Karpas-422 (cell line): ENCODE measurements at places on chromosomes 16 and 17.

GRCh38 chr17:45077643-45078042 lies 16.5 kb downstream of the NMT1 start:
- no peak for DNase-seq

- DNase-seq: no peak
Measured at GRCh38 chr16:29994600-29995323, 655 bp downstream of the HIRIP3 start.

- no peak for DNase-seq
Measured at GRCh38 chr16:4386451-4386805, 14.8 kb downstream of the VASN start.

DNA sequence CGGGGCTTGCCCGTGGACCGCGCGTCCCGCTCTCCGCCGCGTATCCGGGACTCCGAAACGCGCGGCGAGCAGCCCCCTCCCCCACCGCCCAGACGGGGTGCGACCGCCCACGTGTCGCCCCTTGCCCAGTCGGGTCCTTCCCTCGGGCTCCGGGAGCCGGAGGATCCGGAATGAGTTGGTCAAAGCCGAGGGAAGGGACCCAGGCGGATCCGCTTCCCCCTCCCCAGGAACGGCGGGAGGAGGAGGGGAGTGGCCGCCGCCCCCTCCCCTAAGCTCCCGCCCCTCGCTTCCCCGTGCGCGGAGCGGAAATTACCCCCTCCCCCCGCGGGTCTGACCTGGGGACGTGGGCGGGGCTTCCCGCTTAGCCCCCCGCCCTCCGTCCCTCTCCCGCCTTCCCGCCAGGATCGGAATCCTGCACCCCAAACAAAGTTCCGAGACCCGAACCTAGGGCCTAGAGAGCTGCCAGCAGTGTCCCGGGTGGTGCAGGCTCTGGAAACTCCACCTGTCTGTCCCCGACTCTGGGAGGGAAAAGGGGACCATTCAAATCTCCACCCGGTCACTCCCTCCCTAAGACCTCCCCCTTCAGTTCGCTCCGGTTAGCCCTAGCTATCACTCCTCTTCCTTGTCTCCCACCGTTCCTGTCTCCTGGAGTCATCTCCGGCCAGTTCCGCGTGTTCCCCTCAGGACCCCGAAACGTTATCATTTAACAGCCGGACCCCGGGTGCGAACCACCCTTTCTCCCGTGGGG lies 1.0 kb upstream of the IGF2BP1 start:
- DNase-seq: no peak

DNA sequence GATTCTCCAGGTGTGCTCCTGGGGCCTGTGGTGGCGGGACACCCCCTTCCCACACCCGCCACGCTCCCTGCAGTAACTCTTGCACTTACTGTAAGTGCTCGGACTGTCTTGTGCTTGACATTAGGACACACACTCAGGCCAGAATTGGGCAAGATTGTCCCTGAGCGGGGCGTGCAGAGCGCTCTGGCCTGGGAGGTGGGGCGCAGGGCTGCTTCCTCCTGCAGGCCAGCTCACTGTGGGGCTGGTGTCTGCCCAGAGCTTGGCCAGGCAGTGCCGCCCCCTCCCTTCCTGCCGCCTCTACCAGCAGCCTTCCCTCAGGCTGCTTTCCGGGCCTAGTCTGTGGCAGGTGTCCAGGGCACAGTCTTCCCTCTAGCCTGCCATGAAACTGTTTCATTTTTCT lies 6.1 kb upstream of the ATP6V0C start:
- no peak for DNase-seq

- DNase-seq: no peak
Measured at GRCh38 chr16:89602952-89603590, 10.4 kb upstream of the DPEP1 start.

DNA sequence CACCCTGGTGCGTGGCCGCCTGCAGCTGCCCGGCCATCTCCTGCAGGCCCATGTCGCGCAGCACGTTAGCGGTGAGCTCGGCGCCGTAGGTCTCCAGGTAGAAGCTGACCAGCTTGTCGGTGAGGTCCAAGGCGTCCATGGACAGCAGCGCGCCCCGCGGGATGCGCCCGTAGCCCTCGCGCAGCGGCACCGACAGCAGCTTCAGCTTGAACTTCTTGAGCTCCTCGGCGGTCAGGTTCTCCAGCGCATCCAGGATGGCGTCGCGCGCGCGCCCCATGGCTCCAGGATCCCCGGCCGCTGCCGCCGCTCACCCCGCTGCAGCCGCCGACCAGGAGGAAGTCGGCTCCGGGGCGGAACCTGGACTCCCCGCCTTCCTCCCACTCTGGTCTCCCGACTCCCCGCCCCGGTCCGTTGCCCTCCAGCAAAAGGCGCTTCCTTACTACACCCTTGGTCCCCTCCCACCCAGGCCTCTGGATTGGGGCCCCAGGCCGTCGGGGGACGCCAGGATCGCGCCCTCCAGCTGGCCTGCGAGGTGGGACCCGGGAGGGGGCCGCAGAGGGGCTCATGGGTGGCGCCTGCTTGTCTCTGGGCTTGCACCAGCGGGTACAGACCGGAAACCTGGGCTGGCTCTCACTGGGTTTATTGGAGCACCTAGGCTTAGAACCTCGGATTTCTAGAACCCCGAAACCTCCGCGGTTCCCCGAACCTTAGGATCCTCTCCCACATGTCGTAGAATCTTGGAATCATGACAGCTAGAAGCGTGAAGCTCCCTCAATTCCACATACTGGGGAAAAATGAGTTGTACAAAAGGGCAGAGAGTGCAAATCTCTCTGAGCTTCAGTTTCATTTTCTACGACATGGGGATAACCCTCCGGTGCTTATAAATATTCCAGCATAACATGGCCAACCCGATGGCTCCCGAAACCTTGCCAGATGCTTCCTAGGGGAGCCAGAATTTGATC lies at the start of gene PYCARD:
Gene PYCARD (minus strand): TSS at position 347 of the 962 bp plus-strand sequence. CDS start 70 bp downstream, at position 277.
- DNase-seq: peak; percentile 71
